ENCODE measurements at places on chromosomes 5 and 9.

DNA sequence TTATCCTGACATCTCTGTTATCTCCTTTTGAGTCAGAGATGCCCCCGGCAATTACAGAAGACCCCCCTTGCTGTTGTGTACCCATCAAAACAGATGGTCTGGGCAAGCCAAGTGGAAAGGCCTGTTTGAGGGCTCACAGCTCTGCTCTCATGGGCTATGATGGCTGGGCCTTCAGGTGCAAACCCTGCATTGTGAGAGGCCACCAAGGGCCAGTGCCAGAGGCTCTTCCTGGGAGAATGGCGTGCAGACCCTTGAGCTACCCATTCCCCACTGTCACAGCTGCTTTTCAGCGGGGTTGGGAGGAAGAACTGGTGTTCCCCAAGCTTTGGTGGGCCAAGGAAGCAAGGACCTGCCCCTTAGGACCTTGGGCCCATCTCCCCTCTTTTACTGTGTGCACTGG, 174.7 kb upstream of the PPP1R26 start:
- DNase-seq: no peak

DNA sequence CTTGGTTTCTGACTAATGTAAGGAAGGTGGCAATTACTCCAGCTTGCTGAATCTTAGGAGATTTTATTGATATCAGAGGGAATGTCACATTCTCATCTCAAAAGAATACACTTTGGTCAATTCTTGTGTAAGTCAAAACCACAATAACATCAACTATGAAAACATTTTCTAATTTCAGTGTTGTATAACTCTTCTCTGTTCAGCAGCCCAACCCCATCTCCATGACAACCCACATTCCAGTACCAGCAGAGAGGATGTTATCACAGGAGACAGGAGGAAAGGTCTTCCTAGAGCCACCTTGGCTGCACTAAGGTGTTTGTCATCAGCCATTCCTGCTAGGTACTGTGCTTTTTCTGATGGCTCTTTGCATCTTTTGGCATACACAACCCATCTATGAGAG, 529.1 kb upstream of the BRINP1 start:
- DNase-seq: no peak

GRCh38 chr9:112032009-112032408, 135.4 kb downstream of the UGCG start:
- DNase-seq: no peak

DNA sequence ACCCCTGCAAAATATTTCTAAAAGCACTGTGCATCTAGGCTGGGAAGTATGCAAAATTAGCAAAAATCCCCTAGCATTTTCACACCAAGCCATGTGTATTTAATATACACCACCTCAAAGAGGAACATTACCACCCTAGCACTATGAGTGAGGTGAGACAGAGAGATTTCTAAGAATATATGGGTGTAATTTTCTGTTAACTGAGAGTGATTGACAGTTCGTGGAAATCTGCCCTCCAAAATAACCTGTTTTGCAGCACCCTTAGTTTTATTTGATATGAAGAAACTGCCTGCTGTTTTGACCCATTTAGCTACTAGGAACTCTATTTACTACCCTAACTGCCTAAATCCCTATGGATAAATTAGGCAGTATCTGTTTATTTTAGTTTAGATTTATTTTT, 64.2 kb upstream of the CDKN2B start:
- DNase-seq: no peak

DNA sequence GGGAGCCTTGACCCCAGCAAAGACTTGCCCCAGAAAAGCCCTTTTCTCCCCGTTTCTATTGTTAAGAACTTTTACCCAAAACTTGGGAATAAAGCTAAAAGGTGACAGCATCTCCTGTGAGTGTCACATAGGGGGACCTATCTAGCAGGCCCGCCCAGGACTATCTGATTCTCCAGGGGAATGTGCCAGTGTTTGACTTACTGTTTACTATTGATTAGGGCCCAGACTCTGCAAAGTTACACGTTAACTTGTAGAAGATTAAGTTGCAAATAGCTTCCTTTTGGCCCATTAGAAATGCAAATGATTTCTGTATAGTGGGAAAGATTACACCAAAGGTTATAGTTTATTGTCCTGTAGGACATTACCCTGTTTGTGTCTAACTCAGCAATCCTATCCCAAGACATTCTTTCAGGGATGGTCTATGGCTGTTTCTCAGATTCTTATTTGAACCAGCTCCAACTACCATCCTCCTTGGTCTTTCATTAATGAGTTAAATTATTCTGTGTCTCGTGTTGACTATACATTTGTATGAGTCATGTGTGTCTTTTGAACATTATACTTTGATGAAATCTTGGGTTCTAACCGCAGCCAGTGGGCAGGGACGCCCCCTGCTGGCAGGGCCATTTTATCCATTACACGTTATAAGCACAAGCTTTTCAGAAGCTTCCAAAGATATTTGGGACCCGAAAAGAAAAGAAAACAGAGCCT, 60.7 kb downstream of the HRH2 start:
- DNase-seq: peak; percentile 35

DNA sequence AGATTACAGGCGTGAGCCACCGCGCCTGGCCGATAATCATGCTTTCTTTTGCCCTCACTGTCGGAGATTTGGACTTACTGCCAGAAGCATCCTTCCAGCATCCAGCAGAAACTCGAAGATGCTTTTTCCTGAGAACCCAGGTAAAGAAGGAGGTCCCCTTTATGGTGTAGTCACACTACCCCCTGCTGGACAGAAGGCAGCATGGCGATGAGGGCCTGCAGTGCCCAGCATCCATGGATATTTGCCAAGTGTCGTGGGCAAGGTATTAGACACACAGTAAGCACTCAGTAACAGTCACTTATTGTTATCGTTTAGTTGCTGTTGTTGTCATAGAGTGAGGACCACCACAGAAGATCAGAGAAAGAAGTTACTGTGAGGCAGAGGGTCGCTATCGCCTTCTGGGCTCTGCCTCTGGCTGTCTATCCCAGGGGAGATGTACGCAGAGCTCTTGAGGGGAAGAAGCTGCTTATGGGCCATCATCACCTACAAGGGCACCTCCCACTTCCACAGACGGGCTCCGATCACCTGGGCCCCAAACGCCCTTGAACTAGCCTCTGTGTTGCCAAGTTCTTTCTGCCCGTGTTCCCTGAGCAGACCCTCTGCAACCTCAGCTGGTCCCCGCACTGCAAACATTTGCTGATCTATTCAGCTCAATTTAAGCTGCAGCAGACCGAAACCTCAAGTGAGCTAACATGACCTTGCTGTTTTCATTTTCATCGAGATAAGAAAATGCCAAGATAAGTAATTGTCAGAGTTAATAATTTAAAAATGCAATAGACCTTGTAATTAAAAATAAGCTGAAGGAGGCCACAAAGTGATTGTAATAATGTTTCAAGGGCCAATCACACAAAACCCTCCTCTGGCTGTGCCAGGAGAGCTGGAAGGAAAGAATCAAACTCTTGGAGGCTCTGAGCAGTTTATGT, 23.9 kb downstream of the C5orf15 start:
- DNase-seq: no peak

- no peak for DNase-seq
Observed at GRCh38 chr5:8997542-8998070, 548.3 kb downstream of the SEMA5A start.

DNA sequence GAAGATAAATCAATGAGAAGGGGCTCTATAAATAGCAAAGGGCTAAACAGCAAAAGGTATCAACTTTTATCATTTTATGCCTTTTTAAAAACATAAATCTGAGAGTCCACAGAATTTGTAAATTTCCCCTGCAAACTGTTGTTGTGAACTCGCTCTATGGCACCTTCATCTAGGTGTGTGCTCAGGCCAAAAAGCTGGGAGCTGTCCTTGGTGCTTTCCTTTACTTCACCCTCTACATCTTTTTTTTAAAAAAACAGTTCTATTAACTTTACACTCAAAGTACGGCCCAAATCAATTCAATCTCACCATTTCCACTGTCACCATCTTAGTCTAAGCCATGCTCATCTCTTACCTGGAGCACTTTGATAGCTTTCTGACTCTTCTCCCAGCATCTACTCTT, 108.2 kb upstream of the GPR151 start:
- DNase-seq: no peak

- DNase-seq: no peak
Observed at GRCh38 chr5:3740546-3741373, 145.1 kb downstream of the IRX1 start.

- DNase-seq: no peak
Observed at GRCh38 chr5:126794157-126794828, 17.4 kb downstream of the LMNB1 start.

GRCh38 chr5:113524927-113525326, 11.4 kb downstream of the YTHDC2 start:
- no peak for DNase-seq

GRCh38 chr5:135341016-135341666, 57.9 kb downstream of the MACROH2A1 start:
- DNase-seq: no peak

- no peak for DNase-seq
Observed at GRCh38 chr5:37770786-37771185, 69.1 kb downstream of the GDNF start.

- DNase-seq: no peak
Observed at GRCh38 chr9:134961331-134962064, 43.8 kb upstream of the FCN1 start.

- DNase-seq: no peak
Observed at GRCh38 chr9:136502940-136503550, 20.2 kb upstream of the SEC16A start.

GRCh38 chr9:78866207-78867132, 569.5 kb downstream of the PSAT1 start:
- DNase-seq: no peak

GRCh38 chr5:647311-647710, 35.2 kb downstream of the CEP72 start:
- DNase-seq: no peak

DNA sequence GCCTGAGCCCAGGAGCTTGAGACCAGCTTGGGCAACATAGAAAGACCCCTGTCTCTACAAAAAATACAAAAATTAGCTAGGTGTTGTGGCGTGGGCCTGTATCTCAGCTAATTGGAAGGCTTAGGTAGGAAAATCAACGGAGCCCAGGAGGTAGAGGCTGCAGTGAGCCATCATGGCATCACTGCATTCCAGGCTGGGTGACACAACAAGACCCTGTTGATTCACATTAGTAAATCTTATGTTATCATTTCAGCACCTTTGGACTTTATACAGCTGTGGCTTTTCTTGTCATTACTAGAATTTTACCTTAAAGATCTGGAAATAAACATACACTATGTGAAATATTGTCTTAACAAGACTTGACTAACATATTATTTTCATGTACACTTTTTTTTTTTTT, 185.0 kb downstream of the ZNF608 start:
- no peak for DNase-seq

GRCh38 chr9:7088611-7089010, 330.8 kb downstream of the KDM4C start:
- DNase-seq: no peak

DNA sequence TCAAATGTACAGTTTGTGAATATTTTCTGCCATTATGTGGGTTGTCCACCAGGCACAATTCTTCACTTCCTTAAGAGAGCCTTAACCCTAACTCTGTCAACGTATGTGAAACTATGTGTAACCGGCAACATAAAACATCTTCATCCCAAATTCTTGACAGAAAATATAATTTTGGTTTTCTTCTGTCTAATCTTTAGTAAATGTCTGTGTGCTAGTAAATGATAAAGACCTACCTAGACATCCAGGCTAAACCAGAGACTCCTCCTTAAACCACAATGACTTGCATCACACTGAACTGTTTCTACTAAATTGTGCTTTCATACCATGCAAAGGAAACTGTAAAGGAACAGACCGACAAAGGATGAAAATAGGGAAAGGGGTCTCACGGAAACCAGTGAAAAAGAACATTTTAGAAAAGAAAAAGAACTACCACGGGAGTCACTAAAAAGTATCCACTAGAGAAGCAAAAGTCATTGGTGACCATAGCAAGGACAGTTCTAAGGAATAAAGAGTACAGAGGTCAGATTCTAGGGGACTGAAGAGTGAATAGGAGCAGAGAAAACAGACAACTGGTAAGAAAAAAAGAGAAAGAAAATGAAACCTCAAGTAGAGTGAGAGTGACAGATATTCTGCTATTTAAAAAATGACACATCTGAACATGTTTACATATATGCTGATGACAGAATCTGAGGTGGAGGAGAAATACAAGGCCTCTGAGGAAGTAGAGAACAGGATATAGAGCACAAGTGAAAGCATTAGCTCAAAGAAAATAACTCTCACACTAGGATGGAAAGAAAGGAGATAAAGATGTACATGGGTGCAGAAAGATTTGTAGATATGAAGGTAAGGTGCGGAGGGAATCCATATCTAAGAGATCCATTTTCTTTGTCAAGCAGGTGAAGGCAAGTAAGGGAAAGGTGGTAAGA, 49.4 kb downstream of the FNIP1 start:
- DNase-seq: no peak

- DNase-seq: no peak
Observed at GRCh38 chr9:137070906-137071275, 534 bp upstream of the SAPCD2 start.

DNA sequence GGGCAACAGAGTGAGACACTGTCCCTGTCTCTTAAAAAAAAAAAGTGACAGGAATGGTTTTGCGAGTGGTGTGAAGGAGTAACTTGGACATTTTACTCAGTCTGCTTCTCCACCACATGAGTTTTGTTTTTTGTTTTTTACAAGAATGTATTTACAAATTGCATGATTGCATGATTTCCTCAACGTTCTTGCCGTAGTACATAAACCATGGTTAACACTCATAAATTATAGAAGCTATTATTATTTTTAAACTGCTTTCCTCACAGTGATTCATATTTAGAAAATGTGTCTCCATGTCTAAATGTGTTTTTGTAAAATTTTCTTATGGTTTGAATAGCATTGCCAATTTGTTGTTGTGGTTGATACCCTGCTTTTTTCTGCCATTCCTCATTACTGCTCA, 220.0 kb downstream of the GOLPH3 start:
- DNase-seq: no peak

- no peak for DNase-seq
Observed at GRCh38 chr9:105900123-105900522, 205.8 kb downstream of the TMEM38B start.

DNA sequence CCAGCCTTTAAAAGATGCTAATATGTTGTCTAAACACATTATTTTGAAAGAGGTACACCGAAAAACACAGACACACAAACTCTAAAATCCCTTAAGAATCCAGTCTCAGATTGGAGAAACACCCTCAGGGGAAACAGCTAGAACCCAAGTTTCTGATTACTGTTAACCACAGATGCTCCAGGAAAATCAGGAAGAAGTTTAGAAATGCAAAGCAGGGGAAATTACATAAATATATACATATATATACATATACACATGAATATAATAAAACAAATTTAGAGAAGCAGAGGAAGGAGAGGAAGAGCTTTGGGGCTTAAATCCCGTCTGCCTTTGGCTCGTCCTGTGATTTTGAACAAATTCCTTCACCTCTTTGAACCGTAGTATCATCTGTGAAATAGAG, 73.2 kb upstream of the KLF4 start:
- no peak for DNase-seq

- no peak for DNase-seq
Observed at GRCh38 chr9:133345596-133345995, 2.3 kb downstream of the MED22 start.

- no peak for DNase-seq
Observed at GRCh38 chr9:73402081-73403028, 250.7 kb downstream of the ANXA1 start.

GRCh38 chr5:175012267-175012666, 287.9 kb downstream of the MSX2 start:
- DNase-seq: no peak

- peak; percentile 47 for DNase-seq
Observed at GRCh38 chr5:139392678-139393496, 2.0 kb downstream of the PROB1 start.

GRCh38 chr9:132451276-132451675, 41.3 kb downstream of the CFAP77 start:
- DNase-seq: no peak
